ENCODE measurements at places on chromosomes 1 and 21.

DNA sequence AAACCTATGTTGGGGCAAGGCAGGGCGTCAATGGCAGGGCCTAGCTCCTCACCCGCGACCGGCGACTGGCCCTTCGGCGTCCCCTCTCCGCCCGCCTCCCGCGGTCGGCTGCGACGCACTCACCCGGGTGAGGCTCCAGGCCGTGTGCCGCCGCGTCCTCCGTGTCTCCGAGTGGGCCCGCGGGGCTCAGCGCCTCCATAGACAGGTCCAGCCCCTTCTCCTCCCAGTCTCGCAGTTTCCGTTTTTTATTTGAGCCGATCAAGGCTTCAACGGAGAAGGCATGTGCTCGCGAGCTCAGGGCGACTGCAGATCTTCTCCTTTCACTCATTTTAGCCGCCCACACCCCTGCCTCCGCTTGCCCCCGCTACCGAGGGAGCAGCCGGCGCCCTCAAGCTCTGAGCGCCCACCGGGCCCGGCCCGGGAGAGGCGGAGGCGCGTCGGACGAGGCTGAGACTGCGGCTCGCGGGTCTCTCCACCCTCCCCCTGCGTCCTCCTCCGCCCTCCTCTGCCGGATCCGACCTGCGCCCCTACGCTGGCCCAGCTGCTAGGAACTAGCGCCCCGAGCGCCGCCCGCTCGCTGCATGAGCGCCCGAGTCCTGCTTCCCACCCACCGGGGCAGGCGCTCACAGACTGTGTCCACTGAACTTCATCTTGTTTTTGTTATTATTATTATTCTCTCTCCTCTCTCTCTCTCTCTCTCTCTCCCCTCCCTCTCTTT, 516 bp downstream of the TBX15 start:
- peak; percentile 54 for DNase-seq

- no peak for DNase-seq
Observed at GRCh38 chr1:41017141-41018017, 4.1 kb downstream of the SLFNL1 start.

DNA sequence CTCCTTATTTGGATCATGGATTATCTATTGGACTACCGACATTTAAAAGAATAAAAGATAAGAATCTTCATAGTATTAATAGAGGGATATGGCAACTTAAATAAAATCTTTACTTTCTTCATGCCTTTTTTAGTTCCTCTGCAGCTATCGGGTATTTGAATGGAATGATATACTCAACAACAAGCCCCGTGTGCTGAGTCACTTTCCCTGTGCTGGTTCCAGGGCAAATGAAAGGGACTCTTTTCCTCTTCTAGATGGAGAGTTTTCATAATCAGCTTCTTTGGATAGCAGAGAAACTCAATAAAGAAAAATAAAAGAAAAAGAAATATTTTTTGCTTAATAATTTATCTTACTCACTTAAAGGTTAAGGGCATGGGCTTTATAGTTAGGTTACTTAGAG, 213.7 kb downstream of the LRRC40 start:
- DNase-seq = peak; percentile 33

GRCh38 chr21:37582590-37582989, 216.0 kb downstream of the DYRK1A start:
- DNase-seq = peak; percentile 52

DNA sequence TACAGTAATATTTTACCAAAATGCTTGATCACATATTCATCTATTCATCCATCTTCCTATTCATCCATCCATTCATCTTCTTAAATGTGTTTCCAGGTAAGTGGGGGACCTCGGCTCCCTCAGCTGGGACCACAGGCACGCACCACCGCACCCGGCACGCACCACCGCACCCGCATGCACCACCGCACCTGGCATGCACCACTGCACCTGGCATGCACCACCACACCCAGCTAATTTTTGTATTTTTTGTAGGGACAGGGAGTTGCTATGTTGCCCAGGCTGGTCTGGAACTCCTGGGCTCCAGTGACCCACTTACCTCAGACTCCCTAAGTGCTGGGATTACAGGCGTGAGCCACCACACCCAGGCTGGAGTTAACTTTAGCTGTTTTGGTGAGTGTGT, 21.2 kb downstream of the ACTRT2 start:
- no peak for DNase-seq

DNA sequence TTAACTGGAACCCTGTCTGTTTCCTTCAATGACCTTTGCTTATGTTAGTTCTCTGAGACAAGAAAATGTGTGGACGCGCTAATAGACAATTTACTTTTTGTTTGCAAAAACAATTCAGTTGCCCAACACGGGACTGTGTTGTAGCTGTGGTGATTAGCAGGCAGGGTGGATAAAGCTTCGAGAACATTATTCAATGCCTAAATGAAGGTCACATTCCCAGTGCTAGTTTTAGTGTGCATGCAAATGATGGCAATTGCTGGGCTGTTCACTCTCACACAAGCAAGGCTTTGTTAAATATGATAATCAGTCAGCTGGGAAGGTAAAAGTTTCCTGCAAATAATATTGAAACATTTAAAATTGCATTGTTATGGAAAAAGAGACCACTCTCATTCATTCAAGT, 188.4 kb downstream of the BACH1 start:
- no peak for DNase-seq

DNA sequence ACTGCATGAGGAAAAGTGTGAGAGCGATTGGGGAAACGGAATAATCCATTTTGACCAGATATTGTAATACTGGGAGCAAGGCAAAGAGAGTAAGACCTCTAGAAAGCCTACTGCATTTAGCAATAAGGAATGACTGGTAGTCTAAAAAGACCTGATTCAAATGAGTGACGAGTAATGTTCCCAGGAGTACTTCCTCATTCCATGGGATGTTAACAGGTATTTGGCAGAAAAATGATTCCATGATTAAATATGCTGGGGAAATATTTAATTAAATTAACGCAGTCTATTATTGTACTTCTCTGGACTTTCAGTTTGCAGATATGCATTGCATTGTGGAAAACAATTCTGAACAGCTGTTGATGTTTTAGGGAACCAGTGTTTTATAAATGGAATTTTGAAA, 105.5 kb downstream of the RPE65 start:
- DNase-seq = no peak

- DNase-seq = peak; percentile 23
Observed at GRCh38 chr1:53729456-53730223, 9.3 kb downstream of the GLIS1 start.

GRCh38 chr1:24904731-24905354, 25.2 kb downstream of the RUNX3 start:
- DNase-seq = no peak

DNA sequence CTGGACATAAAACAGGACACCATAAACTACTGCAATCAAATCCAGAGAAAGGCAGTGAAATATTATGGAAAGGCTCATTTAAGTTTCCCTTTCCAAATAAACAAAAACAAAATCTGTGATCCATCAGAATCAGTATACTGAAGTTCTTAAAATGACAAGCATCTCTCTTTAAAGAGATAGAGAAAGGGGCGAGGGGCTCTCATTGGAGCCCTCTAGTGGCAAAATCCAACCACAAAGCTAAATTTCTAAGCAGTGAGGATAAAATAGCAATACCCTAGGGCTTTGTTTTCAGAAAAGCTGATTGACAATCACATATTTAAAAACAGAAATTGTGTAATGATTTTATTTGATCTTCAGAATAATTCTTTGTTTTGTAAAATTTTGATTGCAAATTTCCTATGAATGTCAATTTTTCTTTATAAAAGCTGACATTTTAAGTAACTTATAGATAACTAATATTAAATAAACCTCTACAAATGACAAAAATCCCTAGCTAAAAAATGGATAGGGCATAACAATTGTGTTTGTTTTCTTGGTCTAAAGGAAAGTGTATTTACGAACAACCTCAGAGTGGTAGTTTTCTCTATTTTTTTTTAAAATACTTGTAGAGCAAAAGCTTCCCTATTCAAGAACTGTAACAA, 138.2 kb downstream of the COL24A1 start:
- peak; percentile 23 for DNase-seq

DNA sequence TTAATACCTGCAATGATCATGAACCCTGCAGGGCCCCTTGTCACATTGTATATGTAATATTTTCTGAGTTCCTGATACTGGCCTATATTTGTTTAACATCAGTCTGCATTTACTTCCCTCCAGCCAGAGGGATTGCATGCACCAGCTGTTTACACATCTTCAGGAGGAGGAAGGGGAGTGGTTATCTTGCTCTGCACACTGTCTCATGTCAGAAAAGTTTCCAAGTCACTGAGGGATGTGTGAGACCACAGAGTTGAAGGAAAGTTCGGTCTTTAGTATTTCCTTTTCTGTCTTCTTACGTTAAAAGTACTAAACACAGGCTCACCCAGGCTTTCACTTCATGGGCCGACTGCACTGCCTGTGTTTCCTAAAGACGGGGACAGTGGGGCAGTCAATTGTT, 574.1 kb downstream of the LMO4 start:
- DNase-seq = peak; percentile 13

GRCh38 chr1:78864175-78864574, 142.4 kb downstream of the ADGRL4 start:
- no peak for DNase-seq

DNA sequence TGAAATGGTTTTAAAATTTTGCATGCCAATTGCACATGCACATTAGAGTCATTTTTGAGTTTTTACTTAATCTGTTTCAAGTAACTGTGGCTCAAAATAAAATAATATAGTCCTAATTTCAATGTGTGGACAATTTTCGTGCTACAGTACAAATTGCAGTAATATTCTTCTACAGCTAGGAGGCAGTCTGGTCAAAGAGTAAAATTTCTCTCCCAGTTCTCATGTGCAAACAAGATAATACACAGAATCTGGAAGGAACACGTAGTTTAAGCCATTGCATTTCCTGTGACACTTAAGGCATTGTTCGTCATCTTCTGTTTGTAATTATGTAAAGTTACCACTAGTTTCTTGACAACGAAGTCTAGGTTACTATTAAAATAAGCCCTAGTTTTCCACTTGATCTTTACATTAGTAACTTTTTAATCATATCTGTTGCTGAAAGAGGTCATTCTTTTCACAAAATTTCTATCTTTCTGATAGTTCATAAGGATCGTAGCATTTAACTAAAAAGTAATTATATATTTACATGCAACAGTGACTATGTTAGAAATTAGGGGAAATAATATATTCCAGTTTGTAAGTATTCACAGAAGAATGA, 28.9 kb downstream of the ODR4 start:
- peak; percentile 77 for DNase-seq

GRCh38 chr1:116488071-116488470, 82.8 kb downstream of the CD58 start:
- no peak for DNase-seq

DNA sequence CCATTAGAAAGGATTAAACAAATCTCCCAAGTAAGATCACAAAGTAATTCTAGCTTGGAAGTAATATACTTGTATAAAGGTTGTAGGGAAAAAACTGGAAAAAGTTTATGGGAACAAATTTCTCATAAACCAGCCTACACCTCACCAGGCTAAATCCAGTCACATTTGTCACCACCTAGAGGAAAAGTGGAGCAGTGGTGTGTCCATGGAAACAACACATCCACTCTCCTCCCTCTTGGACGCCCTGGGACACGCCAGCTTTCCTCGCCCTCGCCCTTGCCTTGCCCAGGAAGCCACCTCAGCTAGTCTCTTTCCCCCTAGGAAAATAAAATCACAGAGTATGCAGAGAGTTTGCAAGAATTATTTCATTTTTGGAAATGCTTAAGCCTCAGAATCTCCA, 2.2 kb downstream of the PALMD start:
- no peak for DNase-seq

- DNase-seq = no peak
Observed at GRCh38 chr1:85838238-85838637, 130.0 kb upstream of the ZNHIT6 start.

DNA sequence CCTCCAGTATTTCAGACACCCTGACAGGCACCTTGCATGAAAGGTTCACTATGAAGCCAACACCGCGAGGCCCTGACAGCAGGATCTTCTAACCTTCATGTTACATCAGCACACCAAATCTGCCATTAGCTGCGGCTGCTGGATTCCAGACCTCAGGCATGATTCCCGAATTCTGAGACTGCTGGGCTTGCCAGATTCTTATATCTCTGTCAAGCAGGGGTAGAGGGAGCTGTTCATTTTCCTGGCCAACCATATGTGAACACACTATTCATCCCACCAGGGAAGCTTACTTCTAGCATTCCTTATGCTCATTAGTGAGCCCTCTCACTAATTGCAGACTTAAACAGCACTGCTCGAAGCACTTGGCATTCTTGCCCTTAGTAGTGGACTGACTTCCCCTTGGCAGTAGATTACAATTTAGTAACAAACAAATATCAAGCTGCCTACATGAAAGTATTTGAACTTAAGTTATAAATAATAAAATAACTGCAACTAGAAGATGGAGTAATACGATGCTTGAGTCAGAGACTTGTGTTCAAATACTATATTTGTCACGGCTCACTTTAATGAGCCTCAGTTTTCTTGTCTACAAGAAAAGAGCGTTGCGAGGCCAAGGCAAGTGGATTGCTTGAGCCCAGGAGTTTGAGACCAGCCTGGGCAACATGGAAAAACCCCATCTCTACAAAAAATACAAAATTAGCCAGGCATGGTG, 43.3 kb downstream of the NID1 start:
- DNase-seq = peak; percentile 94

DNA sequence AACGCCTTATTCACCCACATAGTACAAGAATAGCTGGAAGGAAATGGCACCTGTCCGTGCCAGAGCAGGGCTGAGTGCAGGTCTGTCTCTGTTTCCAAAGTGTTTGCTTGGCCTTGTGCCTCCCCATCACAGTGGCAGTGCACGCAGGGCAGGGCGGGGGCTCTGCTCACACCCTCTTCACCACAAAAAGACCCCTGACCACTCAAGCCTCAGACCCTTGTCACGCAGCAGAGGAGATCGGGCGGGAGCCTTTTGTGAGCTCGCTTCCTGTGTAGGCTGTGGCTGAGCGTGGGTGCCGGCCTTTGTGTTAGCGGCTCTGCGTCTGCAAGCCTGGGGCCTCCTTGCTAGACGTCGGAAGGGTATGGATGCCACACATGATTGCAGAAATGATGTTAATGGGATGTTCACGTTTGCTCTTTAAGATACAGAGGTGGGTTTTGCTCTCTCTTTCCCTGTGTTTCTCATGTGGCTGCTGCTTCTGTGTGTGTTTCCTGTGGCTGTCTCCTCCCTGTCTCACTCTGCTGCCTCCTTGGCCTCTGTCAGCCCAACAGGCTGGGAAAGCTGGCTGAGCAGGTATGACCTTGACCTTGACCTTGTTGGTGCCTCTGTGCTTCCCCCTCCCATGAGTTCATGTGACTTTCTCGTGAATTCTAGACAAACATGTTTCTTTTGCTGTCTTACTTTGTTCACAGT, 45.4 kb downstream of the S100B start:
- DNase-seq = no peak
